ENCODE measurements at places on chromosomes 3 and 15.

DNA sequence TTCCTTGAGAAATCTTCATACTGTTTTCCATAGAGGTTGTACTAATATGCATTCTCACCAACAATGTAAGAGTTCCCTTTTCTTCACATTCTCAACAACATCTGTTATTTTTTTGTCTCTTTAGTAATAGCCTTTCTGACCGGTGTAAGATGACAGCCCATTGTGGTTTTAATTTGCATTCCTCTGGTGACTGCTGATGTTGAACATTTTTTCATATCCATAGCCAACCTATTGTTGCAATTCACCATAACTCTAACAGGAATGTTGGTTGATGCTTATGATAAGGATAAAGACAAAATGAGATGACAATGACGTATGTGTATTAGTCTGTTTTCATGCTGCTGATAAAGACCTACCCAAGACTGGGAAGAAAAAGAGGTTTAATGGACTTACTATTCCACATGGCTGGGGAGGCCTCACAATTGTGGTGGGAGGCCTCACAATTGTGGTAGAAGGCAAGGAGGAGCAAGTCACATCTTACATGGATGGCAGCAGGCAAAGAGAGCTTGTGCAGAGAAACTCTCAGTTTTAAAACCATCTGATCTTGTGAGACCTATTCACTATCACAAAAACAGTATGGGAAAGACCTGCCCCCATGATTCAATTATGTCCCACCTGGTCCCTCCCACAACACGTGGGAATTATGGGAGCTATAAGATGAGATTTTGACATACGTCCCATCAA, 37.6 kb upstream of the RHCG start:
- no peak for DNase-seq

DNA sequence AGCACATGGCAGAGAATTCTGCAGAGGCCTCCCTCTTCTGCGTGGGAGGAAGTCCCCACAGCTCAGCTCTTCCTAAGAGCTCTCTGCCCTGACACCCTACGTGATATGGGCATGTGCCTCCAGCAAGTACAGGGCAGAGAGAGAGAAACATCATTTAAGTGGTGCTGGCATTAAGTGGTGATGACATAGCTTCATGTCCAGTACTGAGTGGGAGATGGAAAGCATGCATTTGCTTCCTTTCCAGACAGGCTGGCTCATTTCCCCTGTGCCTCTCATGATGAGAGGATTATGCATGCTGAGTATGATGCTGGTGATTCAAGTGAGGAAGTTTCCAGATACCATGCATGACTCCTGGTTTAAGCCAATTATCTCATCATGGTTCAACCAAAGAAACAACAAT, 26.9 kb downstream of the BFSP2 start:
- no peak for DNase-seq

DNA sequence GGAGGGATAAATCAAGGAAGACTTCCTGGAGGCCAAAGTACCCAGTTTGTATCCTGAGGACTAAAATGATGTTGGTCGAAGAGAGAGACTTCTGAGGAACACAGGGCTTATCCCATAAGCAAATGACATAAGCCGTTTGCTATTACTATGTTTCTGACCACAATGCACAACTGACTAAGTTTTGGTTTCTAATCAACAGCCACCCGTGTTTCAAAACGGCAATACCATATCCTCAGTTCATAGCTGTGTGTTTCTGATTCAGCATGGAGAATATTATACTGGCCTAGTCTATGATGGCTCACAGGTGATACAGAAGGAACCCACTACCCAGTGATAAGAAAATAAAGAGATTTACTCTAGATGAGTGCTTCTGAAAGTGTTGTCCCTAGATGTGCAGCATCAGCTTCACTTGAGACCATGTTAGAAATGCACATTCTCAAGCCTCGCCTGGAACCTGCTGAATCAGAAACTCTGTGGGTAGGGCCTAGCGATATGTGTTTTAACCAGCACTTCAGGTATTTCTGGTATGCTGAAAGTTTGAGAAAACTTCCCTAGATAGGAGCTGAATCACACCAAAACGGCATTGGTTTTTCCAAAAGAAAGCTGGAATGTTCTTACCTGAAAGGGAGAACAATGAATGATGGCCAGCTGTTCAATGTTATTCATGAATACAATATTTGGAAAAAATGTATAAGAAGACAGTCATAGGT, 639.7 kb upstream of the NR2F2 start:
- no peak for DNase-seq

DNA sequence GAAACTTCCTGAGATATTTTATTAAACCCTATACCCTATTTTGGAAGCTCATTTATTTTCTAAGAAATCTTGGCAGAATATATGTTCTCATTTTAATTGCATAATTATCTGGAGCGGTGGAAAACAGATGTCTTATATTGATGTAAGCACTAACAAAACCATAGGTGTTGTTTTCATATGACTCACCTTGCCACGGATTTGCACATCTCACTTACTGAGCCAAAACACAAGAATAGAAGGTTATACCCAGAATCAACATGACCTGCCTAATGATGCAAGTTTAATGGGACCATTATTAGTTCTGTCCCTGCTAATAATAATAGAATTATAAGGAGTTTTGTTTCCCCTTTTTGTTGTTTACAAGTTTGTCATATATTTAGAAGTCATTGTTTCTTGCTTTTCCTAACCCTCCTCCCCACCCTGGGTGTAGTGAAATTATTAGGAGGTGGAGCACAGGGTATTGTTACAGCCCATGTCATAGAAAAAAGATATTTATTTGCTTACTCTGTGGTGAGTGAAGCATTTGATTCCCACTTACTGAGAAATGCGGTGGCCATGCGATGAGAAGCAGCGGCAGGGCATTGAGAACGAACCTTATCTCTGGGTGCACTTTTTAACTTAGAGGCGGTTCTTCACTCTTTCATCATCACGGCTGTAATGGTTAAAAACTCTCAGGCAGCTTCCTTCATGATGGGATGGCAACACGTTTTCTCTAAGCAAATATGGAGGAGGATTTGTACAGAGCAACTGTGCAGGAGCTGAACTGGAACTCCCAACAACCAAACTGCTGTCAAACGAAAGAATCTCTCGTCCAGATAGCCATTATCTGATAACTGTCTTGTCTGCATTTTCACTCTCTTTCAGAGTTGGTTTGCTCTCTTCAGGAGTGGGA, 521 bp downstream of the IL5RA start:
- no peak for DNase-seq

DNA sequence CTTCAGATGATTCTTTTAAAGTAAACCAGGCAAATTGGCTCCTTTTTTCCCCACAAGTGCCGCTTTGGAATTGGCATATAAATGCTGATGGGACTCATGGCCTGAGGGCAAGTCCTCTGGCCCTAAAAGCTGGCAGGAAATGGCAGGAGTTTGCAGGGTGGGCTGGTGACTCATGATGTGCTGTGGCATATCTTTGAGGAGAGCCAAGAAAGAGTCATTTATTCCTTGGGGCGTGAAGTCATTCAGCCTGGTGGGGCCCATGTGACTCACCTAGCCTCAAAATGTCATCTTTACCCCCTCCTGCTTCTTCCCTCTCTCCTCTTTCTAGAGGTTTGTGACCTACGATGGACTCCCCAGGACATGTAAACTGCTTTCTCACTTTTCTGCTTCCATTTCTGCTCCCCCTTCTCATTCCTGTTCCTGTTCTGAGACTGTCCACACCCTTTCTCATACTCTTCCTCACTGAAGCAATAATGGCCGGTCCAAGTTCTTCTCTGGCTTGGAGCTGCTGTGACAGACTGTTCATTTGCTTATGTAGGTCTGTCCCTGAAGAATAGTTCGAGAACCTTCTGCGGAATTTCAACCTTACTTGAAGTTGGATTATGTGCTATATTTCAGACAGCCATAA, 326.1 kb downstream of the SATB1 start:
- no peak for DNase-seq

- DNase-seq = no peak
Observed at GRCh38 chr15:90606641-90607040, 76.9 kb downstream of the CRTC3 start.

DNA sequence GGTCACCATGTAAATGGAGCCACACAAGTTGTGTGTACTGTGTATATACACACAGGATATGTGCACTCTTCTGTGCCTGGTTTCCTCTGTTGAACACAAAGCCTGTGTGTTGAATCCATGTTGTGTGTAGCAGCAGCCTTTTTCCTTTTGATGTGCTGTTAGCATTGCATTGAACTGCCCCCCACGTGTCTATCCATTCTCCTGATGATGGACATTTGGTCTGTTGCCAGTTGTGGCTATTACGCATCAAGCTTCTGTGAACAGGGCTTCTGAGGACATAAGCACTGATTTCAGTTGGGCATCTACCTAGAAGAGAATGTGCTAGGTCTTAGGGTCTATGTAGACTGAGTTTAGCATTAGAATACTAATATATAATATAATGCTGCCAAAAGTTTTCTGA, 77.4 kb downstream of the LSM3 start:
- DNase-seq = no peak

- DNase-seq = no peak
Observed at GRCh38 chr3:96958856-96959255, 144.5 kb downstream of the EPHA6 start.

DNA sequence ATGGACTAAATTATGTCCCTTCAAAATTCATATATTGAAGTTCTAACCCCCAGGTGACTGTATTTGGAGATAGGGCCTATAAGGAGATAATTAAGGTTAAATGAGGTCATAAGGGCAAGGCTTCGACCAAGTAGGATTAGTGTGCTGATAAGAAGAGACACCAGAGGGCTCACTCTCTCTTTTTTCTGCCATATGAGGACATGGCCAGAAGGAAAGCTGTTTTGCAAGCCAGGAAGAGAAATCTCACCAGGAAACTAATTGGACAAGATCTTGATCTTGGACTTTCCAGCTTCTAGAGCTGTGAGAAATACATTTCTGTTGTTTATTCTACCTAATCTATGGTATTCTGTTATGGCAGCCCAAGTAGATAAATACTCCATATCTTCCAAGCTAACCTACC, 503.6 kb upstream of the NAALADL2 start:
- DNase-seq = peak; percentile 50

DNA sequence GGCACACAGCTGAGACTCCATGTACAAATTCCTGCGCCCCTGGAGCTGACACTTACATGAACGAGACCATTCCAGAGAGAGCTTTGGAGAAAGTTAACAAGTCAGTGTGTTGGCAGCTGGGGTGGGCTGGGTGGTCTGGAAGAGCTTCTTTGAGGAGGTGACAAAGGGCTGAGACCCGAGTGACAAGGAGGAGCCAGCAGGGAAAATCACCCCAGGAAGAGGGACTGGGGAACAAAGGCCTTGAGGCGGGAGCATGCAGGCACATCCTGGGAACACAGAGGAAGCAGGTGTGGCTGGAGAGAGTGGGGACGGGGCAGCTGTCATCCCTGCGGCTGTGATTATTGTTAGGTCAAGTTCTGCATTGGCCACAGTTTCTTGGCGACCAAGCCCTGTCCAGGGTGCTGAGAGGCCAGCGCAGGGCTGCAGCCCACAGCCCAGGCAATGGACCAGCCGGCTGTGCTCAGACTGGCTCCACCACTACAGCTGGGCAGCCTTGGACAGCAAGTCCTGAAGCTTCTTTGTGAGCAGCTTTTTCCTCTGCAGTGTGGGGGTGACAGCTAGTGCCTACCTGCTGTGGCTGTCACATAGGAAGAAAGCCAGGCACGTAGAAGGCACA, 34.2 kb upstream of the PRR23E start:
- no peak for DNase-seq

GRCh38 chr3:189404797-189405484, 226.2 kb upstream of the TP63 start:
- DNase-seq = no peak

DNA sequence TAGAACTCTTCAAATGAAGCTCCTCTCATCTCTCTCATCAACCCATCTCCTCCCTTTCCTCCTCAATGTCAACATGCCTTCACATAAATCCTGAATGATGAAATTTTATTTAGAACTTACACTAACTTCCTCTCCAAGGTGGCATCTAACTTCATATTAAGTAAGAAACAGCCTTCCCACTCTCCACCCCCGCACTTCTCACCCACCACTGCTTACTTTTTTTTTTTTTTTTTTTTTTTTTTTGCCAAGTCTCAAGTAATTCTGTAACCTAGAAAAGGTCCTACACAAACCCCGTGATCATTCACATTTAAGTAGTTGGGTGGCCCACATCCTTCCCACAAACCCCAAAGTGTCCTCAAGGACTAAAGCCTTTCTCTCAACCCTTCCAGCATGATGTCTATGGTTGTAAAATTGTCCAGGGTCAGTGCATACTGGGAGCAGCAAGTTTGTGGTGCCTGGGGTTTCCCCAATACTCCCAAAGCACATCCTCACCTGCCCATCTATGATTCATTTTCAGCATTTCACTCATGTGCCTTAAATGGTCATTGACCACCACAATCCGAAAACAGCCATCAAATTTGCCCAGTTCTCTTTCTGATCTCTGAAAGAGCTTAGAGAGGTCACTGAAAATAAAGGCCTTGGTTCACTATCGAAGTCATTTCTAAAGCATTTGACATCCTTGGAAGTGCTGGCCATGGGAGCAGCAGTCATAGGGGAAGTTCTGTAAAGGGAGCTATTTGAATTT, 47.2 kb downstream of the CD86 start:
- peak; percentile 92 for DNase-seq

DNA sequence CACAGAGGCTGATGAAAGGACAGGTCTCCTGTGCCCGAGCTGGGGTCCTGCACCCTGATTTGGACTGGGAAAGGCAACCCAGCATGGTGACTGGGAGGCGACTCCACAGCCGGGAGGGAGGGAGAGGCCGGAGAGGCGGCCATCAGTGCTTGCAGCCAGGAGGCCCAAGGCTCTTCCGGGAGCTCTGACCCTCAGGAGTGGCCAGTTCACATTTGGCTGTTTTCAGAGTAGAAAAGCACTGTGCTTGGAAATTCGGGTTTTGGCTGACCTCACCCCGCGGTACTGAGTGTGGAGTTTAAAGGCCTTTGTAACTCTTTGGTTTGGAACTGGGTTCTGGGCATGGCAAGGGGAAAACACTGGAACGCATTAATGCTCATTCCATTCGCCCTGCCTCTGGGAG, 31.9 kb downstream of the SMAD6 start:
- DNase-seq = no peak

GRCh38 chr3:78183906-78184599, 1144.2 kb downstream of the ROBO2 start:
- no peak for DNase-seq

DNA sequence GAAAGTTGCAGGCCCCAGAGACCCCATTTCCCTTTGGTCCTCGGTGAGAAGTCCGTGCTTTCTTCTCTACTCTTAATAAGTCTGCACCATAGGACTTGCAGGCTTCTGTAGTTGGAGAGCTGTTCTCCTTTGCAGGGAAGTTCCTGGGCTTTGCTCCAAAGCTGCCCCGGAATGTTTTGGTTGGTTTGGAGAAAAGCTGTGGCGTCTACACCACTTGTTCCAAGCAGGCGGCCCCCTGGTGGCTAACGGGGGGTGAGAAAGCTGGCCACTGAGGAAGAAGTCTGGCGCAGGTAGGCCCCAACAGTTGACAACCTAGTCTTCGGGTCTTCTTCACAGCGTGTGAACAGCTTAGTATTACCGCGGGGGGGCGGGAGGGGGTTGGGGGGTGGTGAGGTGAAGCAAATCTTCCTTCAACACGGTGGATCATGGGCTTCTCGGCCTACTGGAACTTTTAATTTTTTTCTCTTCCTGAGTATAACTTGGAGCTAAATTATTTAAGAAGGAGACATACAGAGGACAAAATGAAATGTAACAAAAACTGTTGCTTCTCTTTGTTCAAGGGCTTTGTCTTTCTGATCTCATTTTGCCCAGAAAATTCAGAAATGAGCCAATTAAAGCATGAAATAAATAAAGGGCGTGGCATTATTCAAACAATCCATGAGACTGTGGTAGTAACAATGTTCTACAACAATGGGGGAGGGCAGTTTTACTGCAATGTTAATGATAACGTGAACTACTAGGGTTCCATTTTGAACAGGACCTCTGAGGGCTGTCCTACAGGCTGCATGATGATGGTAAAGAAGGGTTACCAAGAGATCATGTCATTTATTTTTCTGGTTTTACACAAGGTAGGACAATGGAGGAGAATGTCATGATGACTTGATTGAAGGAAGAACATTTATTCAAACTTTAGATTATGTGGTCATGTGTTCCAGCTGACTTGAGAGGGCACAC, 2.2 kb upstream of the THRB start:
- DNase-seq = no peak
